ENCODE measurements at places on chromosomes 16 and 17.

- peak; percentile 88 for DNase-seq
Measured at GRCh38 chr16:31700530-31701388, 172.8 kb upstream of the ZNF267 start.

- no peak for DNase-seq
Measured at GRCh38 chr17:42460371-42460770, 1.7 kb downstream of the ATP6V0A1 start.

- DNase-seq: no peak
Measured at GRCh38 chr16:25143928-25144327, 32.4 kb downstream of the LCMT1 start.

DNA sequence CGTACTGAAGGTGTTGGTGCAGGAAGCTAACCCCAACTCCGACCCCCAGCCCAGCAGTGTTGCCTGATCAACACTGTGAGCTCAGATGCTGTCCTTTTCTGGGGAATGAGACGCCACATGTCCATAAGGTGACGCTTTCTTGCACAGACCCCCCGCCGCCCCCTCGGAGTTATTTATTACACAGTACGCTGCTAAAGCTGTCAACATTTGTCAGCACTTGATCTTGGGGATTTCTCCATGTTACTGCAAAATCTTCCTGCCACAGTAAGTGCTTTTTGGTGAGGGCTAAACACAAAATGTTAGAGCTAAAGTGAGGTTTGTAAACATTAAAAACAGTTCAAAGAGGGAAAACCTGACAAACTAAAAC lies 15.9 kb downstream of the CMTM3 start:
- no peak for DNase-seq

- DNase-seq: no peak
Measured at GRCh38 chr17:74769856-74770497, 6.2 kb downstream of the NAT9 start.

DNA sequence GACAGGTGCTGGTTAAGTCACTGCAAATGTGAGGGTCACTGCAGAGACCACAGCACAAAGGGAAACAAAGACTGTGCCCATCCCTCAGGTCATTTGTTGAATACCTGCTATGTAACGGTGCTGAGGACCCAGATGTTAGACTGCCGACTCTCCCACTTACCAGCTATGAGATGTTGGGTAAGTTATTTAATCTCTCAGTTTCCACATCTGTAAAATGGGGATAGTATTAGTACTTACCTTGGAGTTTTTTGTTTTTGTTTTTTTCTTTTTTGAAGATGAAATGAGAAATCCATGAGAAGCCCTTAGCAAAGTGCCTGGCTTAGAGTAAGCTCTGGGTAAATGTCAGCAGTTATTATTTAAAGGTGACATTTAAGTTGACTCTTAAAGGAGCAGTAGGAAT lies 50.5 kb upstream of the PMFBP1 start:
- DNase-seq: no peak

DNA sequence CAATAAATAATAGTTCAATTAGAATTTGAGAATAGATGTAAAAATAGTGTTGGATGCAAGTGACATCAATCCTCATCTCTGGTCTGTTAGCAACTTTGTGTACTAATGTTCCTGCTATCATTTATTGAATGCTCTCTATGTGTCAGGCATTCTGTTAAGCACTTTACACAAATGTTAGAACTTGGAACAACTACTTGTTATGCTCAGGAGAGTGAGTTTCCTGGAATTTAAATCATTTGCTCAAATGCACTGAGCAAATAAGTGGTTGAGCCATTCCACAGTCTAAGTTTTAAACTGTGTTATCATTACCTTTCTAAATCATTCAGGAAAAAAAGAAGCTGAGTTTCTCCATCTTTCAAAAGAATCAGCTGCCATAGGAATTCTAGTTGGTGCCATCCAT lies 1327.3 kb upstream of the GOT2 start:
- no peak for DNase-seq

- DNase-seq: no peak
Measured at GRCh38 chr17:12727881-12728280, 61.4 kb upstream of the ARHGAP44 start.

DNA sequence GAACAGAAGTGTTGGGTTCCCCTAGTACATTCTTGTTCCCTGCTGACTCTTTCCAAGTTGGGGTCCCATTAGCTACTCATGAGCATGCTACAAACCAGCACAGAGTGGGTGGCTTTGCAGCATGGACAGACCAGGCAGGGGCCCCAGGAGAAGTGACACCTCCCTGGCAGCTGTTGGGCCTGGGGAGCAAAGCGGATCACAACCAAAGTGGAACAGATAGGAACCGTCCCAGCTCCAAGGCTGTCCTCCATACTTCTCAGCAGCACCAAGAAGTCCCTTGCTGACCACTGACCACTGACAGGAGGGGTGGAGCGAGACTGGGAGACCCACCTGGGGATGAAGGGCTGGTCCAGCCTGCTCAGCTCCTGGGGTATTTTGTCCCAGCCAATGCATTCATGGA lies 12.4 kb upstream of the GFAP start:
- DNase-seq: no peak
